Stimulated activated naive CD8-positive, alpha-beta T cell treated with anti-CD3 and anti-CD28 coated beads, Interleukin-15, Interleukin-2, amounts not matched to agents 100 U/mL and 50 U/mL, for 24 hours (primary cell): ENCODE measurements at places on chromosomes 1 and 21.
A peak's percentile ranks its signal among the peaks of the same experiment; 100 is the strongest.

DNA sequence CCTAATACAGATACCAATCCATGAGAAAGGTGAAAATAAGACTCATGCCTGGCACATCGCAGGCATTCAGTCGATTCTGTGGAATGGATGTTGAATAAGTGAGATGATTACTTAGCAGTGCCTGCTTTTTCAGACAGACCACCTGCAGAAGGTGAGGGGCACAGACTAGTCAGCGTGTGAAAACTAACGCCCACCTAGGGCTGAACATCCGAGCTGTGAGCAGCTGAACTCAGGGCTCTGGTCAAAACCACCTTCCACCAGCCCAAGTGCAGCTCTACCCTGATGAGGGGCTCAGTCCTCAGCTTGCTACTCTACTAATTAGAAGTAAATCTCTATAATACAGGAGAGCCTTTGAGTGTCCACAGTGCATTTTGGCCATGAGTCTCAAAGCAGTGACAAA, 32.5 kb downstream of the LMX1A start:
- no peak for DNase-seq

- no peak for DNase-seq
Observed at GRCh38 chr21:44984792-44985440, 45.1 kb downstream of the SLX9 start.

GRCh38 chr1:100038660-100039287, 69.0 kb downstream of the SLC35A3 start:
- peak; percentile 77 for DNase-seq

- DNase-seq = peak; percentile 66
Observed at GRCh38 chr1:221708076-221708571, 33.8 kb downstream of the DUSP10 start.

DNA sequence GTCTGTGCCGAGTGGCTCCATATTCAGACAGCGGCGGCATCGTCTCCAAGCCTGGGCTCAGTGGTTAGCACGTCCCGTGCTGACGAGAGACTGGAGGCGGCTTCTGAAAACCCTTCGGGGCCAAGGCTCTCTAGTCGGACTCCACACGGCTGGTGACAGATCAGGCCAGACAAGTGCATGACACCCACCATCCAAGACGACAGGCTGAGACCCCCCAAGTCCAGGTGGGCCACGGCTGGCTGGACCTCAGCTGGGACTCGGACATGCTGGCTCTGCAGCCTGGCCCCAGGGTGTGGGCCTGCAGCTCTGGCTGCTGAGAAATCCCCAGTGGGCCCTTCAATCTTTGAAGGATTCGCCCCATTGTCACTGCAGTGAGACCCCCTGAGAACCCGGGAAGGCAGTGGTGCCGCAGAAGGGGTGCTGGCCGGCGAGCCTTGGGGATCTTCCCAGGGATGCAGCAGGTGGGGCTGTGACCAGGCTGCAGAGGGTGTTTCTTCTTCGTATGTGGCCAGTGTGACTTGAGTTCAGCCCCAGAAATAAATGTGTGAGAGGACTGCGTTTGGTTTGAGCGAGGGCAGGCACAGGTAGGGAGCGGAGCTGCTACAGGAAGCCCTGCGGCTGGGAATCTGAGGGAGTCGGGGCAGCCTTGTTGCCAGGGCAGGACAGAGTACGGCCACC, 15.9 kb upstream of the SLC19A1 start:
- no peak for DNase-seq

- DNase-seq = no peak
Observed at GRCh38 chr1:93668951-93669350, 12.7 kb downstream of the BCAR3 start.

- no peak for DNase-seq
Observed at GRCh38 chr1:36097693-36098585, 9.2 kb downstream of the ADPRS start.

DNA sequence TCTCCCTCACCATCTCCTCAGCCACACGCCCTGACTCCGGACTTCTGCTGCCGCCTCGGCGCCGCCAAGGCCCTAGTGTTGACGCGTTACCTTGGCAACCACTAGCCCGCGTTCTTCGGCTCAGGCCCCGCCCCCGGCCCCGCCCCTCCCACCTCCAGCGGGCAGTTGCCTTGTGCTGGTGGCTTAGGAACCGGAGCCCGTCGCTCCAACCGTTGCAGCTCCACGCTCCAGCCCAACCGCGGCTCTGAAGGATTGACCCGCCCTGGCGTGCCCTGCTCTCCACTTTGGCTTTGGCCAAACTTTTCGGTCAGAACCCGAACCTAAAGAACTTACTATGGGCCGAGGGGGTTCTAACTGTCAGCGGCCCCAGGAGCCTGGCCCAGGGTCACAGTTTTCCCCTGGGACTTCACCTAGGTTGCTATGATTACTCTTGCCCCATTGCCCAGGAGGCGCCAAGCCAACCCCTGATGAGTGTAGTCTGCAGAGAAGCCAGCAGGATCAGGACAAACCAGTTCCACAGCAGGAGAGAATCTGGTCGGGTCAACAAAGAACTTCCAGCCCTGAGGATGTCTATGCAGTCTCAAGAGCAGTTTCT, at the start of gene CFAP45:
CFAP45 (minus strand) TSS at position 80 of the 595 bp plus-strand sequence; CDS start at position 13, 67 bp downstream.
- no peak for DNase-seq

GRCh38 chr21:31446226-31446855, 102.3 kb upstream of the TIAM1 start:
- peak; percentile 29 for DNase-seq

- DNase-seq = no peak
Observed at GRCh38 chr1:96206451-96206850, 515.1 kb upstream of the PTBP2 start.

DNA sequence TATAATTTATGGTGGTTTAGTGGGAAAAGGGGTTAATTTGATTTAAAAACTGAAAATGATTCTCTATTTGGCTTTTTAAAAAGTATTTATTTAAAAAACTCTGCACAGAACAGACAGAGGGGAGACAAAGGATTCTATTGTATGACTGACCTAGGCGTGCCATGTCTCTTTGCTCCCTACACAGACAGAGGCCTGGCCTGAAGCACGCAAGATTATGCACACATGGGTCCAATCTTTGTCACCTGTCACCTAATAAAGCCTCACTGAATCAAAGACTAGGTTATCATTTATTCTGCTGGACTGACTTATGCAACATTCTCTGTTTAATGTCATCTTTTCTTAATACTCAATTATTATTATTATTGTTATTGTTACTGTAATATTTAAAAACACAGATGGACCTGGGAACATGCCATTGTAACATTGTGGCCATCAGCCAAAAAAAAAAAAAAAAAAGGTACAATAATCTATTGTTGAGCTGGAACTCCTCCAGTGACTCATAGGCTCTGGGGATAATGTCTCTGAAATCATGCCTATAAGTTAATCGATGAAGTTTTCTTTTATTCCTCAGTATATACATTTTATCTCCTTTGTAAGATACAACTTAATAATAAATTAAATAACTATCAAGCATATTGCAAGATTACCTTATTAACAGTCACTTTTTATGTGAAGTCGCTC, 112.1 kb downstream of the RUNX1 start:
- no peak for DNase-seq

DNA sequence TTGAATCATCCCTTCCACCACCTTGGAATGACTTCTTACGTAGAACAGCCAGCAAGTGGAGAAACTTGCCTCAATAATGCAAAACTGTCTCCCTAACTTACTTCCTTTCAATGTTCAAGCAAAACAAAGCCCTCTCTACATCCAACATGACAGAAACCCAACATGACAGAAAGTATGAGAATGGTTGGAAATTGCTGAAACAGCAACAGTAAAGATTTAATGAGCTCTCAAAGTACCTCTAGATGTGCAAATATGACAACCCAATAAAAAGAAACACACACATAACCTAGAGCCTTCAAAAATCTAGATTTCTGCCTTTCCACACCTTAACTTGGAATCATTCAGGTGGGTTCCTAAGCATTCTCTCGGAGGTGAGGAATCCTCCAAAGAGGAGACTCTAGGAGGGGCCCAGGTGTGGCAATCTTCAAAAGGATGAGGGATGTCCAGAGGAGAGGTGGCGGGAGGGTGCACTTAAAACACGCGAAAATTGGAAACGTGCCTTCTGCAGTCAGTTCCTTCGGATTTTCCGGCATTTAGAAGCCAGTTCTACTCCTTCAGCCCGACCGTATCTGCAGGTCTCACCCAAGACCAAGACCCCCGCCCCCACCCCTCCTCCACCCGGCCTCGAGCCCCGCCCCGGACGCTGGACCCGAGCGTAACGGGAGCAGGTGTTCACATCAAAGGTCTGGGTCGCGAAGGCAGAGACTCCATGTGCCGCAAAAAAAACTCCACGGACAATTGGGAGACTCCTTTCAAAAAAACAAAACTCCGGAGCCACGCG, 996 bp upstream of the MGST3 start:
- no peak for DNase-seq

- DNase-seq = peak; percentile 14
Observed at GRCh38 chr1:42955311-42956063, 3.2 kb downstream of the SLC2A1 start.

- DNase-seq = no peak
Observed at GRCh38 chr1:42324398-42325013, 10.5 kb downstream of the FOXJ3 start.

GRCh38 chr1:225754940-225755641, 22.5 kb upstream of the SRP9 start:
- no peak for DNase-seq

- DNase-seq = no peak
Observed at GRCh38 chr1:234726359-234726943, 116.5 kb upstream of the IRF2BP2 start.

- peak; percentile 30 for DNase-seq
Observed at GRCh38 chr21:25370311-25370744, 237.0 kb downstream of the MRPL39 start.

GRCh38 chr1:201429736-201430501, 8.4 kb upstream of the TNNI1 start:
- DNase-seq = no peak

GRCh38 chr1:109201123-109201703, 12.5 kb upstream of the SARS1 start:
- peak; percentile 82 for DNase-seq

- peak; percentile 82 for DNase-seq
Observed at GRCh38 chr1:6259491-6260362, 1.2 kb downstream of the GPR153 start.

DNA sequence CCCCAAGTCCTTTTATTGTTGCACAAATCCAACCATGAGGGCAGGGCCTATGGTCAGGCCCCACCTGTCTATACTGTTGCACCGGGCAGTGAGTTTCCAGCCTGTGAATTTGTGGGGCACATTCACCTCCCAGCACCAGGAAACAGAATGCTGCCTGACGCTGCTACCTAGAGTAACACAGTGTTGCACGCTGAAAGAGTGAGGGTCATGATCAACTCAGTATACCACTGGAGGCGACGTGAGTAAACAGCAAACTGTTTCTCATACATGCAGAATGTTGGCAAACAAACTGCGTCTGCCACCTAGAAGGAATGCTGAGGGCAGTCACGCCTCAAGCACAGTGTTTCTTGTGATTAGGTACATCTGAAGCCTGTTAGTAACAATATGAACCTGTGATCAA, 13.4 kb upstream of the LRRC47 start:
- DNase-seq = no peak

GRCh38 chr1:201944002-201944401, 2.3 kb downstream of the LMOD1 start:
- no peak for DNase-seq

DNA sequence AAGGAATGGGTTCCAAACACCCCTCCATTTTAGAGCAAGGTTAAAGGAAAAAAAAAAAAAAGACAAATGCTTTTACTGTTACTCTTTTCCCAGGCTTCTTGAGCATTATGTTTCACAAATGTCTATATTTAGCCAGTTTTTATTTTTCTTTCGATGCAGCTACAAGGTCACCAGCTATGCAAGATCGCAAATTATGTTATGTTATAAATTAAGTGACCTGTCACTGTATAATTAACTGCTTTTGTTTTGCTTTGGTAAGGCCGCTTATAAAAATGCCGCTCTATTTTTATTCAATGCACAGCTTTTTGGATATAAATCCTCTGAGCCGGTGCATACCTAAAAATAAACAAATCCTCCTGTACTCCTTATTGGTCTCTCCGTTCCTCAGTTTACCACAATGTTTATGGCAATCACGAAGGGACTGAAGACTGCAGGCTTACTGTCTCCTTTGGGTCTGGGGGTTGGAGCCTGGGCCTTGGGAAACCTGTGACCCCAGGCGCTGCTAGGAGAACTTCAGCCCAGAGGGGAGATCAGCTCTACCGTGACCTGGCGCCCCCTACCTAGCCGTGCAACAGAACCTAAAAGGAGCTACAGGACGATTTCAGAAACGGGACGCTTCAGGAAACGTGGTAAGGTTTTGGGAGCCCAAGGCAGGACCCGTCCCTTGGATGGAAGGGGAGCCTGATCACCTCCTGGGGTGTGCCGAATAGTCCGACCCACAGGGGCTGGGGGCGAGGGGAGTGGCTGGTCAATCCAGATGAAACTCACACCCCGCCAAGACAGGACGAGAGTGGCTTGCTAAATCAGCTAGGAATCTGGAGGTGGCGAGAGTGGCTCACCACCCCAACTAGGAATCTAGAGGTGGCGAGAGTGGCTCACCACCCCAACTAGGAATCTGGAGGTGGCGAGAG, 101.2 kb upstream of the CD55 start:
- no peak for DNase-seq

- DNase-seq = peak; percentile 82
Observed at GRCh38 chr1:27357281-27358037, 9.3 kb downstream of the MAP3K6 start.

DNA sequence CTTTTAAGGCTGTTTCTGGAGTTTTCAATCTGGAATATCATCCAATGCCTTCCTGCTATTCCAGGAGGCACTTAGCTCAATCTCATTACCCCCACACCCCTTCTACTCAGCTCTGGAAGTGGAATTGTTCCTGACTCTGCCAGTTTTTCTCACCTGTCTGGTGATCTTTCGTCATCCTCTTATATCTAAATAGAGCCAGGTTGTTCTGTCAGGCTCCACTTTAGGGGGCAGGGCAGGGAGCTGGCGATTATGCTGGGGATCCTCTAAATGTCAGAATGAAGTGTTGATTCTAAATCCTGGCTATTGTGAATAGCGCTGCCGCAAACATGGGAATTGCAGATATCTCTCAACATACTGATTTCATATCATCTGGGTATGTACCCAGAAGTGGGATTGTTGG, 63.6 kb upstream of the ETV3 start:
- no peak for DNase-seq

- DNase-seq = no peak
Observed at GRCh38 chr1:178723546-178723945, 1.5 kb upstream of the RALGPS2 start.

- DNase-seq = no peak
Observed at GRCh38 chr21:31382060-31382459, 38.0 kb upstream of the TIAM1 start.

- DNase-seq = no peak
Observed at GRCh38 chr1:12359359-12360133, 129.7 kb downstream of the VPS13D start.

GRCh38 chr1:50917138-50918137, 42.6 kb downstream of the FAF1 start:
- DNase-seq = no peak

GRCh38 chr1:47794081-47794480, 203.1 kb downstream of the TRABD2B start:
- DNase-seq = no peak

- no peak for DNase-seq
Observed at GRCh38 chr1:220119043-220119512, 25.1 kb downstream of the IARS2 start.

GRCh38 chr1:117819301-117819700, 110.1 kb downstream of the GDAP2 start:
- no peak for DNase-seq

- peak; percentile 37 for DNase-seq
Observed at GRCh38 chr1:151720974-151721787, at the start of gene RIIAD1. Gene RIIAD1, plus strand, starts transcription at chr1:151721522. Its CDS starts 15 bp downstream, at chr1:151721537.

GRCh38 chr1:17561247-17561548, 21.7 kb downstream of the ARHGEF10L start:
- DNase-seq = no peak
